Sigmoid colon (tissue), 7 donors: ENCODE measurements at places on chromosomes 13 and 19. TPM values are rescaled to one million over a fixed set of nuclear protein-coding genes. Genes with fewer than 3 reads are reported as not detected.

Gene CLEC17A
- total RNA-seq = not detected

Gene PCDH9
- total RNA-seq = 11.4 TPM

Gene KIR2DL1
- total RNA-seq = not detected

Gene CYP2F1
- total RNA-seq = not detected

Gene ZNF426
- 12.2 TPM for total RNA-seq
